SK-N-SH (cell line): ENCODE measurements at places on chromosomes 3 and 15. TPM values are rescaled to one million over a fixed set of nuclear protein-coding genes. Genes with fewer than 3 reads are reported as not detected.
A peak's percentile ranks its signal among the peaks of the same experiment; 100 is the strongest.

ZNF774 gene
- polyA plus RNA-seq, result 1.6 and 1.8 TPM in 2 replicates

DNA sequence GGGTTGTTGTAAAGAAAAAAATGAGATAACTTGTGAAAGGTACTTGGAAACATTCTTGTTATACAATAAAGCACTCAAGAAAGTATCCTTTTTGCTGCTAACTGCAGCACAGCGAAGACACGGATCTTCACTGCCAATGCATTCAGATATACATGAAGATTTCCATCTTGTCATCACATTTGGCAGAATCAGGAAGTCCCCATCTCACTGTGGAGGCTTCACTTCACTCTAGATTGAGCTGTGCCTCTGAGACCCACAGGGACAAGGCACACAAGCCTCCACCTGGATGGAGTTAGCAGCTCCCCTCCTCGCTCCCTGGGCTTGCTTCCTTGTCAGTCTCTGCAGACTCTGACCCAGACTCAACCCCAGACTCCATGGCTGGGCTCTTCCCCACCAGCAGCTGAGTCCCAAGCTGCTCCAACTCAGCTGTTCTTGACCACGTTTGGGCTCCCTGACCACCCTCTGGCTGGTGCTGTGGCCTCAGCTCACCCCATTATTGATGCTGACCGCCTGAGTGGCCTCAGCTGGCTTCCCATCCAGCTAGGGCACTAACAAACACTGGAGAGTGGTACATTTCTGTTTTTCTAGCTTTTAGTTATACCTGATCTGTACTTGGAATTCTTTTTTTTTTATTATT is 45.4 kb upstream of the SMAD3 start:
- DNase-seq, result no peak

DNA sequence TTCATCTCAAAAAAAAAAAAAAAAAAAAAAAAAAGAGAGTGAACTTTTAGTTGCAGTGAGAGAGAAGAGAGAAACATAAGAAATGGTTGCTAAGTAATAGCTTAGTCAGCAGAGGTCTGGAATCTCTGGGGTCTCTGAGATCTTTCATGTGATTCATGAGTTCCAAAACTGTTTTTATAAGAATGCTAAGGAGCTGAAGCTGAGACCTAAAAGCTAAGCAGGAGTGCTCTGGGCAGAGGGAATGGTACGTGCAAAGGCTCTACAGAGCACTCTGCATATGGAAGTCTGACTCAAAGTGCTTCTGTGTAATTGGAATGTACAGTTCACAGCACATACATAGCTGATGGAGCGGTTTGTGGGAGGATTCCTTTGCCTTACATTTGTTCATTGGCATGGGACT is 66.3 kb upstream of the LRIG1 start:
- DNase-seq, result no peak

GRCh38 chr3:185828755-185829154 is 3.9 kb upstream of the IGF2BP2 start:
- no peak for DNase-seq

GRCh38 chr3:22450786-22451400 is 699.9 kb upstream of the ZNF385D start:
- peak; percentile 44 for DNase-seq

GOLGA6L10 gene
- polyA plus RNA-seq, result 0.10 and 0.18 TPM in 2 replicates

DNA sequence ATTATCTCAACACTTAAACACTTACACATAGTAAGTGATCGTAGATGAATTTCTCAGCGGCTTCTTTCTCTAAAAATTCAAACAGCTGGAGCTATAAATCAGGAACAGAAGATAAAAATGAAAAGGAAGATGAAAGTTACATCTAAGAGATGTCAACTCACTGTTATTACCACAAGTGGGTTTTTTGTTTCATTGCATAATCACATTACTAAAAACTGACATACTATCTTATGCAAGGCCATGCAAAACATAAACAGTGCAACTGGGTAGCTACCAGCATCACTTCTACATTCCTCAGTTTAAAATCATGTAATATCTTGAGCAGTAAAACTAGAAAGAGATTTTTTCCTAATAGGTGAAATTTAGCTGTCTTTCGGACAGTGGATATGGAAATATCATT is 14.9 kb downstream of the MINDY4B start:
- no peak for DNase-seq

ARNT2 gene
- polyA plus RNA-seq, result 14.1 and 17.0 TPM in 2 replicates
